Naive thymus-derived CD4-positive, alpha-beta T cell (primary cell): ENCODE measurements at places on chromosomes 6 and 20.

- DNase-seq, result no peak
Measured at GRCh38 chr20:47334022-47334551, 22.4 kb downstream of the ZMYND8 start.

GRCh38 chr6:112841553-112842329 lies 494.6 kb downstream of the RFPL4B start:
- no peak for DNase-seq

DNA sequence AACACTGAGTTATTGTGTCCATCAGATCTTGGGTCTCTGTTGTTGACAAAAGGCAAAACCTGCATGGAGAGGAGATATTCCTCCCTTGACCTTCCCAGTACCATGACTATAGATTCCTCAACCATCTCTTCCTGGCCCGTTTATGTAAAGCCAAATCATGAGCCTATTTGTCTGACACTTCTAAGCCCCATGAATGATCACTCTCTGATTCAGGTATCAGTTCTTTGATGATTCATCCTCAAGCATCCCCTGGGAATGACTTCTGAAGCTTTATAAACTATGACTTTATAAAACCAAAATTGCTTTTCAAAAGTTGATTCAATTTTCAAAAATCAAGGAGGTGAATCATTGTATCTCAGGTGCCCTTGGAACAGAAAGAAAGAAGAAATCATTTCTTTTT lies 78.7 kb upstream of the LOC128125822 start:
- DNase-seq, result no peak

- no peak for DNase-seq
Measured at GRCh38 chr6:88910922-88911778, 52.3 kb downstream of the RNGTT start.

DNA sequence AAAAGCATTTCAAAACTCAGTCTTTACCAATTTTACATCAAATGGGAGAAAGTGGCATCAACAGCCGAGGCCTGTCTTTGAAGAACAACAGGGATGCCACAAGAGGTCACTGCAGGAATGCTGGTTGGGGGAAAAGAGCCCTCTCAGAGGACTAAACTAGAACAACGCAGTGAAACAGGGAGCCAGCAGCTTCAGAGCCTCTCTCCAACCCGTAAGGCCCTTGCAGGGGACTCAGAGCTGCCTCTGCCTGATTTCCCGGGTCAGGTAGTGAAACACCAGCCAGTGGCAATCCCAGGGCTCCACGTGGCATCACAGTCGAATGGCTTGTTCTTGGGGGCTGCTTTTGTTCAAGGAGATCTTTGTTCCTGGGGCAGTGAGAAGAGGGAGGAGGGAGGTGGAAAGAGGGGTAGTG lies 55.0 kb upstream of the KCNK16 start:
- no peak for DNase-seq

DNA sequence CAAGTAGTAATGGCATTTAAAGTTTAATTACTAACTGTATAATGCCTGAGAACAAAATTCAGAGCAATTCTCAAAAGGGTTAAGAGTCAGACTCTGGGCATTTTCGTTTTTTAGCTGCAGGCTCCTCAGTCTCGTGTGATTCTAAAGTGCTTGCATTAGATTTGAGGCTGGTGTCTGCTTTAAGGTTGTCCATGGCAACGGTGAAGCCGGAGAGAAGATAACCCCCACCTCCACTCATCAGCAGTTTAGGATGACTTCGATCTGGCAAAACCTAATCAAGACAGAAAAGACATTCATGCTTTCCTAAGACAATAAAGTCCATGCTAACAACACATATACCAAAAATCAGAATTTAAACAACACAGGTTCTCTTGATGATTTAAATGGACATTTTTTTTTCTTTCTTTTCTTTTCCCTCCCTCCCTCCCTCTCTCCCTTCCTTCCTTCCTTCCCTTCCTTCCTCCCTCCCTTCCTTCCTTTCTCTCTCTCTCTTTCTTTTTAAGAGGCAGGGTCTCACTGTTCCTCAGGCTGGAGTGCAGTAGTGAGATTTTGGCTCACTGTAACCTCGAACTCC lies 11.8 kb downstream of the TRMT6 start:
- DNase-seq, result no peak

DNA sequence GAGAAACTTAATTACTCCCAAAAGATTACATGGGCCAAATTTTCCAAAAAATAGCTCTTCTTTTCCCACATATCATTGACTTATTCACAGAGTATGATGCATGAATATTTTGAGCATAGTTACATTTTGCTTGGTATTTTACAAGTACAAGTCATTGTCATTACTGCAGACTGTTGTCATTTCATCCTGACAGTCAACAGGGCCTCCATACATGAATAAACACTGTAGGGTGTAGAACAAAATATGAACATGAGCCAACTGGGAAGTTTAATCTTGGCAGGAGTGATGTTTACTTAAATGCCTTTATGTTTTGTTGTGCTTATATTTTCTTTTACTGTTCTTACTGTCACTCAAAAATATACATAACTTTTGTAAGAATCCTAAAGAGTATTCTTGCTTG lies 340.7 kb downstream of the ADGRB3 start:
- DNase-seq, result no peak

DNA sequence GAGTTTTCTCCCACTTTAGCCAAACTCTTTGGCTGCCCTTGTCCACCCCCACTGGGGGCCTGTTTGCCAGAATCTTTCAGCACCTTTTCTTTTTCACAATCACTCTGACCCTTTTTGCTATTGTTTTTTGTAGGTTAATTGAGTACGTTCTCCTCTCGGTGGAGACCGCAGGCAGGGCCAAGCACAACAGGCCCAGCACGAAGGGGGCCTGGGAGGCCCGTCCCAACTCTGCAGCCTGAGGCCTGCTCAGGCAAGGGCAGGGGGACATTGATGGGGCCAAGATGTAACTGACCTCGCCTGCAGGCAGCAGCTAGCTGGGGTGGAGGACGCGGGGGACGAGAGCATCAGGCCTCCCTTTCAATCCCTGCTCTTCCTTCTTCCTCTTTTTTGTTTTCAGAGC lies 47.7 kb downstream of the SLC2A10 start:
- DNase-seq, result no peak

GRCh38 chr6:25788305-25788922 lies 33.9 kb downstream of the SLC17A4 start:
- DNase-seq, result no peak

DNA sequence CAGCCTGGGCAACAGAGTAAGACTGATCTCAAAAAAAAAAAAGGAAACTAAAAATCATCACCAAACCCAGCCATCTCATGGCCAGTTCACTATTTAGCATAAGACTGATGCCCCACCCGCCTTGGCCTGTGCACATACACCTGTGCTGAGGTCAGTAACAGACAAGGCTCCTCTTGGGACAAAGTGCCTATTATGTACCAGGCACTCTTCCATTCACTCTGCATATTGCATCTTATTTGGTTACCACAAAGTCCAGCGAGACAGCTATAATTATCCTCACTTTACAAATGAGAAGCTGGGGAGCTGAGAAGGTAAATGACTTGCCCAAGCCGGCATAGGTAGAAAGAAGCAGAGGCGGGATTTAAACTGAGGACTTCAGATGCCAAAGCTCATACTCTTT lies 3.8 kb downstream of the PTPRT start:
- DNase-seq, result no peak

GRCh38 chr20:44296011-44296410 lies 15.0 kb downstream of the FITM2 start:
- no peak for DNase-seq

DNA sequence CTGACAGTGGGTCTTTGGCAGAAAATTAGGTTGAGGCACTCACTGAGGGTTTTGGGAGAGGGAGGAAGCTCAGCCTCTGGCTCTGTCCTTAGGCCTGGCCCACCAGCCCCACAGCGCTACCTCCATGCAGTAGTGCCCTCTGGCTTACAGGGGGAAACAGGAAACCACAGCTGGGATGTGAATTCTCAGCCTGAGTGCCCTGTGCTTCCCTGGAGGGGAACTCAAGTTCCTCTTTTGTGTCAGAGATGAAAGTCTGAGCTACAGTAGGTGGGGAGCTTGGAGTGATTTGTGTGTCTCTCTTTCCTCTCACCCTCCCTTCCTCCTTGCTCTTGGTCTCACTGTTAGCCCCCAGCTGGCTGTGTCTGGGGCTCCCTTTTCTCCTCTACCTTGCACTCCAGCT lies 48.2 kb upstream of the BLCAP start:
- no peak for DNase-seq

DNA sequence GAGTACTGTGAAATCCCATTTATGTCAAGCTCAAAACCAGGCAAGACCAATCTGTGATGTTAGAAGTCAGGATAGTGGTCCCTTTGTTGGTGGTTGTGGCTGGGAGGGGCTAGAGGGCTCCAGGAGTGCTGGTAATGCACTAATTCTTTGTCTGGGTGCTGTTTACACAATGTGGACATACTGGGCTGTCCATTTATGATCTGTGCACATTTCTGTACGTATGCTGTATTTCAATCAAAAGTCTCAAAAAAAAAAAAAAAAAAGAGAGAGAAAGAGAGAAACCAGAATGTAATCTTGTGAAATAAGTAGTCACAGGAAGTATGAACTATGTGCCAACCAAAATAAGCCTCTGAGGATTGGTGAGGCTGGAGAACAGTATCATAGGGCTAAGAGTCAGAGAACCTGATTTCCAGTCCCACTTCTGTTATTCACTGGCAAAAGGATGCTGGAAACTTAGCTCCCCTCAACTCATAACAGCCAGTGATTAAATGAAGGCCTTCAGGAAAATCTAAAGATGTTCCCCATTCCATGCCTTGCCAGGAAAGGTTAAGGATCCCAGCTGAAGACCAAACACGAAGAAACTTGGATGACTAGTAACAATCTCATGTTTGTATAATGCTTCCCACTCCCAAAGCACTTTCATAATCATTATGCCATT lies 19.6 kb upstream of the TRAM2 start:
- DNase-seq, result no peak

DNA sequence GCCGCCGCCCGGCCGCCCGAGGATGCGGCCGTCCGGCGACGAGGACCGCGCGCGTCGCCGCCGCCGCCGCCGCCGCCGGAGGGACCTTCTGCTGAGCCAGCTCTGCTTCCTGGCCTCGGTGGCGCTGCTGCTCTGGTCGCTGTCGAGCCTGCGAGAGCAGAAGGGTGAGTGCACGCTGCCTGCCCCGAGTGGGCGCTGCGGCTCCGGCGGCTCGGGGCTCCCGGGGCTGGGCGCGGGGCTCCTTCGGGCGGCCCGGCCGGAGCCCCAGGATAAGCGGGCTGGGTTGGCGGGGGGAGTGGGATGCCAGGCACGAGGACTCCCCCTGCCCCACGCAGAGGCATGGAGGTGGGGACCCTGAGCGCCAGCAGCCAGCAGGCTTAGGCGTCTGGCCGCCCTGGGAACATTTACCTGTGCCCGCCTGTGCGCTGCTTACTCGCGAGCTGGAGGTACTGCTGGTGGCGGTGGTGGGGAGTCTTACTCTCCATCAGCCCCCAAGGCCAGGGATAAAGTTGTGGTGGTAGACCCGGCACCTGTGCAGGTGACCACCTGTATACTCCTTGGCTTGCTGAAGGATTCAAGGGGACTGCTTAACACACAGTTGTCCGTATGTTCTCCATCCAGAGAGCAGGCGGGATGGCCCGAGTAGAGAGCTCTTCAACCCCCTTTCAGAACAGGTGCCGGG lies 520 bp downstream of the SLC24A3 start:
- no peak for DNase-seq

DNA sequence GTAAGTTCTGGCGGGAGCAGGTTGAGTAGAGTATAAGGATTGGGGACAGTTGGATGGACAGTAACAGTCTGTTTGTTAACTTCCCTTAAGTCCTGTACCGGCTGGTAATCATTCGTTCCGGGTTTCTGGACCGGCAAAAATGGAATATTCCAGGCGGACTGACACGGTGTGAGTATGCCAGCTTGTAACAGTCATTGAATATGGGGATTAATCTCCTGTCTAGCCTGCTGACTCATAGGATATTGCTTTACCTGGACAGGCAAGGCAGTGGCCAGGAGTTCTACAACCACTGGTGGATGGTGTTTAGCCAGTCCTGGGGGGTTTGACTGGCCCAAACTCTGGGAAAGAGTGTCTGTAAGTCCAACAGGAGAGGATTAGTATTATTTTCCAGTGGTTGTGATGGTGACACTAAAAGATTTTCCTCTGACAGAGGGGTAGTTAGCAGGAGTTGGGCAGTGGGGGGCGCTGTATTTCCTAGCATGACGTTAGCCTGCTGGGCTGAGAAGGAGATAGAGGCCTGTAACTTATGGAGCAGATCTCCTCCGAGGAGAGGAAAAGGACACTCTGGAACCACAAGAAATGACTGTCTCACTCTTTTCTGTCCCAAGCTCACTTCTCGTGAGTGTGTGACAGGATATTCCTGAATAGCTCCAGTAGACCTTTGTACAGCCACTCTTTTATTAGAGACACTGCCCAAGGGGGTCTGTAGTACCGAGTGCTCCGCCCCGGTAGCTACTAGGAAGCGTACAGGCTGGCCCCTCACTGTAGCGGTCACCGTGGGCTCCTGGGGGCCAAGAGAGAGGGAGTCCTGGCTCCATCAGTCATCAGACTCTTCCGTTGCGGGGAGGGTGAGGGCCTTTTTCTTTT lies 152.2 kb downstream of the TRIM27 start:
- no peak for DNase-seq
